Nucleus accumbens (tissue), 56 donors: ENCODE measurements at places on chromosomes 5 and 9.

DNA sequence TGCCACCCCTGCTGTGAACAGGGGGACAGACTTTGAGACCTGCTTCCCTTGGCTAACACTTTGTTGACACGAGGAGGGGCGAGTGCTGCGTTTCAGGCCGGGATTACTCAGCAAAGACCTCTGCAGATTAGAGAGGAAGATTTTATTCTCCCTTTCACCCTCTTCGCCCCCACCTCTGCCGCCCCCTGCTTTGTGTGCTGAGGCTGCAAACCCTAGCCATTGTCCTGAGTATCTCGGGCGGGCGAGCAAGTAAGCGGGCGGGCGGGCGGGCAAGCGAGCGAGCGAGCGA lies 6.0 kb downstream of the ISL1 start:
- no peak for DNase-seq

DNA sequence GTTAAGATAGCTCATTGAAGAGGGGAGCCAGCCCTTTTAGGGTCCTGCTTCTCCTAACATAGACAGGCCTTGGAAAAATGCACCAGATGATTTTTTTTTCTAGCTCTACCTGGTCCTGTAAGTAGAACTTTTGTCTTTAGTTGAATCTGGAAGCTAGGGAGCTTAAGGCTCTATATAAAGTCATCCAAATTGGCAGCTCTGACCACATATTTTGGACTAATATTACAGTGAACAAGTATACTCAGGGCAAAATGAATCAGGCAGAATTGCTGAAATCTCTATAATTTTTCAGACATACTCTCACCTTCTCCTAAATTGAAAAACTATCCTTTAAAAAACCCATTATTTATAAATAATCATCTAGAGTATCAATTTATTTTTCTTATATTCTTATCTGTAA lies 375.6 kb downstream of the OSTF1 start:
- no peak for DNase-seq

DNA sequence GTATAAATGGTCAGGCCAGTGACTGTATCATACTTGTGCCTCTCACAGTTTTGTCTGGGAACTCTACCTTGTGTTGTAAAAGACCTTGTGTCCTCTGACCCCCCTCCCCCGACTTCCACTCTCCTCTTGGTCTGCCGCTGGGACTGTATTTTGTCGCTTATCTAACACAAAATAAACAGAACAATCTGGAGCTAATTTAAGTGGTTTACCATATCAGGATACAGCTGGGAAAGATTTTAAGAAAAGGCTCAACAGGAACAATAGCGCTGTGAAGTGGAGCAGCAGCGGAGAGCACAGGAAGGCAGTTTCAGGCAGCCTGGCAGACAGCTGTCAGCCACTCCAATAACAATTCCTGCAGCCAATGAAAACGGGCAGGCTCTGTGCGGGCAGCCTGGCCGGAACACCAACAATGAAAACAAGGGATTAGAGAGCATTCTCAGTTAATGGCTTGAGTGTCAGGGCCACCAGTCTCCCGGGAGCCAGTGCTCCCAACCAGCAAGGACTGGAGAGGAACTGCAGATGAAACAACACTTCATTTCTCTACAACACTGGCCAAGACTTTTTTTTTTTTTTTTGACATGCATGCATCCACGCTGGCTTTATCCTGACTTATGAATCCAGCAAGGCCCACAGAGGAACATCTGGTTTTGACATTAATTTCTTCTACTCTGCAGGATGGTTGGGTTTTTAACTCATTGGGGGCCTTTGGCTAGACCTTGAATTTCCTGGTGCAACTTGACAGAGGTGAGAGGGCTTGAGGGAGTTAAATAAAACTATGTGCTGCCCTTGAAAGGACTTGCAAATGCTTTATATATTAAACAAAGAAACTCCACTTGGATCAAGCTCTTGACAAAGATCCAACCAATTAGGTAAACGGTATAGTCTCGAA lies 76.7 kb downstream of the ARSB start:
- no peak for DNase-seq

DNA sequence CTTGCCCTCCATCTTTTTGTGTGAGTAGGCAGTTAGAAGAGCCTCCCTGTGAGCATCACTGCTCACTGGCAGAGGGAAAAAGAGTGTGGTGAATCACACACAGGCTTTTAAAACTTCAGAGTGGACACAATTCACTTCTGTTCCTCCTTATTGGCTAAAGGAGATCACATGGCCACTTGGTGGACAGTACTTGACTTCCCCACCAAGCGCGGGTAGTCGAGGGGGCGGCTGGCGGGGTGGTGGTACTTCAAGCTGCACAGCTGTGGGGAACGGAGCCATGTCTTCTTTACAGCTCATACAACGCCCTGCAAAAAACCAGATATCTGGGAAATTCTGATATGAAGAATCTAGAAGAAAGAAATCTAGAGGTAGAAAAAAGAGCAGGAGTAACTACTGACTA lies 95.4 kb downstream of the PAM start:
- DNase-seq, result no peak

GRCh38 chr5:134059758-134060495 lies 54.6 kb upstream of the TCF7 start:
- DNase-seq, result no peak

DNA sequence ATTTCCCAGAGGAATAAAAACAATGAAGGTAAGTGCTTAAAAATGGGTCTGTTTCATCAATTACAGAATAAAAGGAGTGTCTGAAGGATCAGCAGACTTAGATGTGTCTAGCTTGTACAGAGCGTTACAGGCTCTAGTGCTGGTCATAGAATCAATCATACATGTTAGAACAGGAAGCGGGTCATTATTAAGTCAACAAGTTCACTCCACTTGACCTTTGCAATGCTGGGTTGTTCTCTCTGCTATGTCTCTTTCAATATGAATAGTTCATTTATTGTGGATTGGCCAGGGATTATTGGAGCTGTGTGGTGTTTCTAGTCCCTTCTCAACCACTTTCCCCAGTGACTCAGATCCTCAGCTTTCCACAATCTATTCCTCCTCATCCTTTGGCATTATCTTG lies 20.7 kb upstream of the EGFLAM start:
- no peak for DNase-seq

DNA sequence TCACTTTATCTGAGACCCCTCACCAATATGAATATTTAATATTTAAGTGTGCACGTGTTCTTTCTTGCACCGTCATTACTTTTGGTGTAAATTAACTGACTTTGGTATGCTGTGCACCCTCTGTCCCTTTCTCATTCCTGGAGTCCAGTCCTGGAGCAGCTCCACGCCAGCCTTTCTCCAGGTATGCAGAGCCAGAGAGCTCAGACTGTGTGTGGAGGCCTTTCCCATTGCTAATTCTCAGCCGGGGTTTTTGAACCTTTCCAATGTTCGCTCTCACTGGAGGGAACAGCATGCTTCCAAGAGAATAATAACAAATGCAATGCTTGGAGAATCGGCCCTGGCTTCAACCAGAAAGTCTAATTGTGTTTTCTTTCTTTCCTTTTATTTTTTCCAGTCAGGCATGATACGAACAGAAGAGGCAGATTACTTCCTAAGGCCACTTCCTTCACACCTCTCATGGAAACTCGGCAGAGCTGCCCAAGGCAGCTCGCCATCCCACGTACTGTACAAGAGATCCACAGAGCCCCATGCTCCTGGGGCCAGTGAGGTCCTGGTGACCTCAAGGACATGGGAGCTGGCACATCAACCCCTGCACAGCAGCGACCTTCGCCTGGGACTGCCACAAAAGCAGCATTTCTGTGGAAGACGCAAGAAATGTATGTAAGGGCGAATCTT lies 41.7 kb downstream of the ADAMTS16 start:
- no peak for DNase-seq

- DNase-seq, result peak; percentile 36
These were observed 308.9 kb upstream of the MPDZ start for GRCh38 chr9:13588151-13589033.
